ENCODE measurements at places on chromosomes 7 and 10.

DNA sequence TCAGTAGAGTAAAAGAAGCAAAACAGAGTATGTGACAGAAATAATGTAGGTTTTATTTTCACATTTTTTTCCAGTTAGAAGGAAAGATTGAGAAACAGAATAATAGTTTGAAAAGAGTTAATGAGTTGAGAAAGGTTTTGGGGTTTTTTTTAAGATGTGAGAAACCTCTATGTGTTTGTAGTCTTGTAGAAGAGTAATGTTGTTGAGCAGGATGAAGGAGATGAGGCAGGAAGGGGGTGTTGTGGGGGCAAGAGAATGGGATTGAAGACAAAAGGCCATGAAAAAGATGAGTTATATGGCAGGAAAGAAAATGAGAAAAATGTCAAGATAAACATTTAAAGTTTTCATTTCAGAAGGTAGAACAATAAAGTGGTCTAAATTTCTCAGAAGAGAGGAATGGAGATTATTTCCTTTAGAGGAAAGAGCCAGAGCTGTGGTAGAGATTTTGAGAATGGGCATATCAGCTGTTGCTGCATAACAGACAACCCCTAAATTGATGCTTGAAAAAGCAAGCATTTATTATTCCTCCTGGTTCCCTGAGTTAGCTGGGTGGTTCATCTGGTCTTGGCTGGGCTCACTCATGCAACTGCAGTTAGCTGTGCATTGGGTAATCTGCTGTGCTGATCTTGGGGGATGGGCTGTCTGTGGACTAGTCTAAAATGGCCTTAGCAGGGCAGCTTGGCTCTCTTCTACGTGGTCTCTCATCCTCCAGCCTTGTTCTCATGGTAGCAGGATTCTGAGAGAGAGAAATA, 27.1 kb downstream of the PCGF5 start:
- DNase-seq, result peak; percentile 38

- DNase-seq, result no peak
Observed at GRCh38 chr10:51117794-51118193, 43.5 kb downstream of the PRKG1 start.

GRCh38 chr7:44689427-44689826, 59.2 kb upstream of the ZMIZ2 start:
- no peak for DNase-seq

GRCh38 chr10:119409906-119410305, 132.6 kb downstream of the RGS10 start:
- DNase-seq, result peak; percentile 69

- DNase-seq, result no peak
Observed at GRCh38 chr10:77713521-77714280, 76.1 kb upstream of the KCNMA1 start.

- DNase-seq, result no peak
Observed at GRCh38 chr7:7395785-7396184, 139.9 kb downstream of the COL28A1 start.

Measured in liver (tissue), 10 donors.